AG10803 (cell line): ENCODE measurements at places on chromosomes 1 and 21.
A peak's percentile ranks its signal among the peaks of the same experiment; 100 is the strongest.

- no peak for DNase-seq
These were observed 60.3 kb upstream of the GADD45A start for GRCh38 chr1:67624680-67625079.

- no peak for DNase-seq
These were observed 57.4 kb upstream of the PRRC2C start for GRCh38 chr1:171427852-171428471.

DNA sequence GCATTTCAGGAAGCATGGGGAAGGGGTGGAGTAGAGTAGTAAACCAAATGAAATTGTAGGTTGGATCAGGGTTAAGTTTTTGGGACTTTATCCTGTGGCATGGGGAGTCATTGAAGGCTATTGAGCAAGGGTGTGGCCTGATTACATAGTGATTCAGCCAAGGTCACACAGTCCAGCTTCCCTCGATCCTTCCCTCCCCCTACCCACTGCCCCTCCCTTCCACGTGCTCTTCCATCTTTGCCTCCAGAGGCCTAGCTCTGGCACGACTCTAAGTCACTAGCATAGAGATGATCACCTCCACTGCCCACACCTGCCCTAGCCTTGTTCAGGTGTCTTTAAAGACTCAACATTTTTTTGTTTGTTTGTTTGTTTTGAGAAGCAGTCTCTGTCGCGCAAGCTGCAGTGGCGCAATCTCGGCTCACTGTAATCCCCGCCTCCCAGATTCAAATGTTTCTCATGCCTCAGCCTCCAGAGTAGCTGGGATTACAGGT, 37.2 kb upstream of the SLC9A1 start:
- DNase-seq: no peak

DNA sequence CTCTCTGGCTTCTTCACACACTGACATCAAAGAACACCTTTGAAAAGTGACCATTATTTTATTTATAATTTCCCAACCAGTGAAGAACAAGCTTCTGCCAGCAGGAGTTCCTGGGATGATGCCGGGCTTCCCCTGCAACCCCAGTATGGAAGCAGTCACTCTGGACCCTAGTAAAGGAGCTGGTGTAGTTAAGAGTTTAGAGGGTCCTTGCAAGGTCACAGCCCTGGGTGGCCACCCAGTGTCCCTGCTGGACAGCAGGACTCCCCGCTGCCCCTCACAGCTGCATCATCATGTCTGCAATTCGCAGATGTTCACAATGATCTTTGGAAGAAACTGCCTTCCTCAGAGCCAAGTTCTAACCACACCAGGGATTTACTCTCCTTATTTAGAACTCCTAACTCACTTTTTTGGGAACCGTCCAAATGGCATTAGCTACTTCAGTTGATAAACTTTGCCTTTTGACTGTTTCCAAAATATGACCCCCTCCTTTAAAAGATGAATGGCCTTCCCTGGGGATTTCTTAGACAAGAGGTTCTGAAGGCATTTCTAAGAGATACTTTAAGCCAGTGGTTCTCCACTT, 90.6 kb downstream of the HIVEP3 start:
- peak; percentile 55 for DNase-seq

- peak; percentile 73 for DNase-seq
These were observed 87.2 kb downstream of the LAMC2 start for GRCh38 chr1:183273300-183273699.

- DNase-seq: no peak
These were observed 1.3 kb upstream of the GPATCH4 start for GRCh38 chr1:156602557-156602993.

- peak; percentile 39 for DNase-seq
These were observed 1.5 kb upstream of the BATF3 start for GRCh38 chr1:212700892-212701819.

GRCh38 chr1:83950106-83950661, 48.7 kb downstream of the TTLL7 start:
- DNase-seq: no peak

GRCh38 chr1:153428791-153429190, 12.5 kb downstream of the S100A7A start:
- no peak for DNase-seq

- no peak for DNase-seq
These were observed 7.1 kb upstream of the KIF14 start for GRCh38 chr1:200627575-200628222.

GRCh38 chr1:235079443-235080296, 49.0 kb downstream of the TOMM20 start:
- DNase-seq: no peak

GRCh38 chr1:26848941-26849774, 13.8 kb upstream of the SFN start:
- DNase-seq: peak; percentile 80

DNA sequence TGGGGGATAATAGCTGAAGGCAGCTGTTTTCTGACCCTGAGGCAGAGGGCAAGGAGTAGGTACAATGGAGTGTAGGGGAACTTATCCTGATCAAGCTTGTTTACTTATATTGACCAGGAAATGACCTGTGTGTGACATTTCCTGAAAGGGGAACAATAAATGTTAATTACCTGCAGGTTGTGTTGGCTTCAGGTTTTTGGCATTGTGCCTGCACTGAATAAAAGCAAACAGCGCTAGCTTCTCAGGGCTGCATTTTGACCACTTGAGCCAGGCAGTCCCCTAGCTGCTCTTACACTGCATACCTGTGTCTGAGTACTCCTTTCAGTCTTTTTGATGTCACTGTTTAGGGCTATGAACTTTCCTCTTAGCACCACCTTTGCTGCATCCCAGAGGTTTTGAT, 40.6 kb downstream of the DRAM2 start:
- DNase-seq: no peak

- no peak for DNase-seq
These were observed 7.6 kb downstream of the LRRC8B start for GRCh38 chr1:89532228-89532627.

DNA sequence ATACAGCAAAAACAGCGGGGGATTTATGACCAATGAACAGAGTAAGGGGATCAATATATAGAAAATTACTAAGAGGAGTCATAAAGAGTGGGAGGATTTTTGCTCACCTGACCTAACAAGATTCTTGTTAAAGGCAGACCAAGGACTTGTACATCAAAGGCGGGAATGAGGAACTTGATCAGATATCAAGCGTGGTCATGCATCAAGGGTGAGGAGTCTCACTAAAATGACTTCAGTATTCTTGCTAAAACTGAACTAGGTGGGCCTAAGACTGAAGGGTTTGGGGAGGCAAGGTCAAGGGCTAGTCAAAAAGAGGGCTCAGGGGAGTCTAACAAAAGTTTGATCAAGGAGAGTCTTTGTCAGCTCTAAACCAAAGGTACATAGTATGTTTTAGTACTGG, 2.1 kb downstream of the MOV10 start:
- DNase-seq: no peak

DNA sequence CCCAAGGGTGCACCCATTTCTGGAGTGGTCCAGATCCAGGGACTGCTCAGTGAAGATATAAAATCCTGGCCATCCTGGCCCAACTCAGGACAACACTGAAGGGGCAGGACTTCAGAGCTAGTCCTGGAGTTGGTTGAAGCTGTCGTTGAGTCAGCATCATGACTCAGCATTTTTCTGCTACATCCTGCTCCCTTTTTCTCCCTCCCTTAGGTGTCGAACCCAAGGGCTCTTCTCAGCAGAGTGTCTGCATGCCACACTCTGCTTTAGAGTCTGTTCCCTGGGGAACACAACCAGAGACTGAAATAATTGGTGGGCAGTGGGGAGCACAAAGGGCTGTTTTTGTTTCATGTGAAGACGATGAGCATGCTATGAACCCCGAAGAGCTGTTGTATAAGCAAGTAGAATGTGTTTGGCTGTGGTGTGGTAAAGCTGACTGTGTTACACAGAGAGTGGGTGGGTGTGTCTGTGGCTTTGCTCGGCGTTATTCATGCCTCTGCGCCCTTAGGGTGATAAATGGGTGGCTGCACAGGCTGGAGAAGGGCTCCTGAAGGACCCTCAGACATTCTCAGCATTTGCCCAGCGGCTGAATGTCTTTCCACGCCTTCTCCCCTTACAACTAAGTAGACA, 167.2 kb downstream of the CYYR1 start:
- DNase-seq: peak; percentile 84

GRCh38 chr1:174204697-174205308, 45.5 kb downstream of the RABGAP1L start:
- no peak for DNase-seq

GRCh38 chr1:167328306-167328815, 107.7 kb downstream of the POU2F1 start:
- DNase-seq: no peak

- DNase-seq: peak; percentile 48
These were observed 43.2 kb downstream of the TMCO4 start for GRCh38 chr1:19756480-19756879.

DNA sequence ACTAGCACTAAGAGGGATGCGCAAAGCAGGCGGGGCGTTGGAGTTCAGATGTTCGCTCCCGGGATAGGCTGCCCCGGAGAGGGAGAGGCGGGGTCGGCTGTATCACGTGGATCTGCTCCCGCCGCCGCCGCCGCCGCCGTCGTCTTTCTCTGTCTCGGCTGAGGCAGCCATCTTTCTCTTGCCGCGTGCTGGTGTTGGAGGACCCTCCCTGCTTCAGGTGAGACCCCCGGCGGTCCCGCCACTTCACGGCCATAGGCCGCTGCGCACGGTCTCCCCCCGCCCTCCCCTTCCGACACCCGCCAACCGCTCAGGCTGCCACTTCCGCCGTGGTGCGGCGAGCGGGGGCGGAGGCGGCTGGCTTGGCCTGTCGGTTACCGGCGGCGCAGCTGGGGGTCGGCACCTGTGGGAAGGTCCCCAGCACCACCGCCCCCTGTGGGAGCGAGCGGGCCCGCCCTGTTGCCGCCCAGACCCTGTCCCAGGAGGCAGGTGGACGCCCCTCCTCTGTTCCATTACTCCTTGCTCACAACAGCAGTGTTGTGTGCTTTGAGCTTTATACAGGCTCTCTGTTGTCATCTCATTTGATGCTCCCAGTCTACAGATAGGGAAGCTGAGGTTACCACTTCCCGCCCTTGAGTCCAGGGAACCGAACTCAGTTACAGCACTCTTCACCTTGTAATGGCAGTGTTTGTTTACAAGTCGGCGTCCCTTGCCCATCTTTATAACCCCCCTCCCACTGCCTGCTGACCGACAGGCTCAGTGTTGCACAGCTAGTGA, at the start of gene BTF3L4:
BTF3L4 (plus strand) TSS at position 133 of the 774 bp plus-strand sequence. CDS start 3,553 bp downstream, outside the sequence.
- peak; percentile 91 for DNase-seq

- no peak for DNase-seq
These were observed 23.1 kb downstream of the TP73 start for GRCh38 chr1:3675436-3675835.

DNA sequence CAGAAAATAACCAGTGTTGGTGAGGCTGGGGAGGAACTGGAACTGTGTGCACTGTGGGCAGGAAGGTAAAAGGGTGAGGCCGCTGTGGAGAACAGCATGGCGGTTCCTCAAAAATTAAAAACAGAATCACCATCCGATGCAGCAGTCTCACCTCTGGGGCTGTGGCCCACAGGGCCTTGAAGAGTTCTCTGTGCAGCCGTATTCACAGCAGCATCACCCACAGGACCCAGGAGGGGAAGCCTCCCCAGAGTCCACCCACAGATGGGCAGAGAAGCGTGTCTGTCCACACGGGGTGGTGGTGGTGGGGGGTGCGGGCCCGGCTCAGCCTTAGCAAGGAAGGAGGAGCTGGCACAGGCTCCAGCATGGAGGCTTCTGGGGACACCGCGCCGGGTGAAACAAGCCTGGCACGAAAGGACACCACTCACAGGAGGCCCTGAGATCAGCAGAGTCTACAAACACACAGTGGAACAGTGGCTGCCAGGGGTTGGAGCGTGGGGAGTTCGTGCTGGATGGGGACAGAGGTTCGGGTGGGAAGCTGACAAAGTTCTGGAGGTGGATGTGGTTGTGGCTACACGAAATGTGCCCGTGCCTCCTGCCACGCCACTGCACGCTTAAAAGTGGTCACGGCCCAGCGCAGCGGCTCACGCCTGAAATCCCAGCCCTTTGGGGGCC, 11.5 kb downstream of the MORN1 start:
- no peak for DNase-seq

GRCh38 chr21:22670148-22670547, 1671.9 kb downstream of the NCAM2 start:
- no peak for DNase-seq

DNA sequence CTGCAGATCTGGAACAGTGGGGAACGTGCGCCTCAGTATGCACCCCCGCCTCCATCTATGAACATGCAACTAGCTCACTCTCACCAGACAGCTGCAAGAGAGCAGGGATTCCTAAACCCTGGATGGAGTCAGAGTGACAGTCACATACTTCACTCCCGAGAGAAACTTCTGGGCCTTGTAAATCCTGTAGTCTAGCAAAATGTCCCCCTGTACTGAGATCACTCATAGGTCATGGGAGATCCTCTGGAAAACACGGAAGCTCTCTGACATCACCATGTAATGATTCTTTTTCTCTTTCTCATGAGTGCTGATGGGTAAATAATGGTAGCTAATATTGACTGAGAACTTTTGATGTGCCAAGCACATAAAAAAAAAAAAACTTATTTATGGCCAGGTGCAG, 23.4 kb upstream of the TARDBP start:
- DNase-seq: no peak

- DNase-seq: peak; percentile 95
These were observed at the start of gene MTF1 for GRCh38 chr1:37859507-37860345. MTF1 (minus strand) TSS chr1:37859592; CDS start chr1:37857658, 1,934 bp downstream.

DNA sequence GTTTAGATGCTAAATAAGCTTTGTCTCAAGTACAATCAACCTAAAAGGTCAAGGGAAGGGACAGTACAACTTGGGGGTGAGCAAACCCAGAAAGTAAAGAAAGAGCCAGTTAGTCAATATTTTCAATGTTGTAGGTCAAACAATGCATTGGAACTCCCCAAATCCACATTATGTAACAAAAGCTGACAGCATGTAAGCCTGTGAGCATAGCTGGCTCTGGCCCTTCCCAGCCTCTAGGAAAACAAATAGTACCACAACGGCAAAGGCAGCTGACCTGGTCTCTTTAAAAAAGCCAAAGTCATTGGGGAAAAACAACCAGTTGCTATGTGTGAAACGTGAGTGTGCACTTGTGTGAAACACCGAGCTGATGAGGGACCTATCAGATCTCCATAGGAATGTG, 3.4 kb downstream of the CBR1 start:
- DNase-seq: no peak

DNA sequence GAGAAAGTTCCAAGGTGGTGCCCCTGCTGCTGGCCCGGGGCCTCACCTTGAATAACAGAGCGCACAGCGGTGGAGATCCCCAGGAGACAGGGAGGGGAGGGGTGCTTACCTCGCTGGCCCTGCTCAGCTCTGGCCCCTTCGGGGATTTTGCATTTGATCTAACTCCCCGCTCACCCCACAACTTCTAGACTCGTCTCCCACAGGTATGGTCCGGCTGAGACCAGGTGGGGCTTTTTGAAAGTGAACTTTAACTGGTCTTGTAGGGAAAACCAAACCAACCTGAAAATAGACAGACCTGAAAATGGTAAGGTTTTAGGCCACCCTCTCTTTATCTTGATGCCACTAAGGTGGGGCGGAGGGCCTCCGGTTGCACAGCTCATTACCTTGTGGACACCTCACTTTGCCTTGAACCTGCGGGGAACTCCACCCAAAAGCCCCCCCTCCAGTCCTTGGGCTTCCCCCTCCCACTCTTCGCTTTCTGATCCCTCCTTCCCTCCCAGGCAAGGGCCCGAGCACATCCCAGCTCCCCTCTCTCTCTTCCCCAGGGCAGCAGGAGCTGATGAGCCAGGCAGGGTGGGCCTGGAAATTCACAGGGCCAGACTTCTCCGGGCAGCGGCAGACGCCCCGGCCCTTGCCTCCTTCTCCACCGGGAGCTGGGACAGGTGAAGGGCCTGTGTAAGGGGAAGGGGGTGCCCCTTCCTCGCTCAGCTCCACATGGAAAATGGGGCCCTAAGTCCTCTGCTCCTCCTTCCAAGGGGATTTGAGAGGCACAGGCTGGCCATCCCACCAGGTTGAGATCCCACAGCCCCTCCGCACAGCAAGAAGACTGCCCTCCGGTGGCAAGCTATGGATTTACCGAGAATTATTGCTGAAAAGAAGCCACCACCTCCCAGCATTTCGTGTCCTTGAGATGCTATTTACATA, 16.1 kb downstream of the TNFRSF8 start:
- peak; percentile 55 for DNase-seq
